Right ventricle myocardium superior (tissue), 1 donor: ENCODE measurements at places on chromosomes 1 and 21. TPM values are rescaled to one million over a fixed set of nuclear protein-coding genes. Genes with fewer than 3 reads are reported as not detected.

DNA sequence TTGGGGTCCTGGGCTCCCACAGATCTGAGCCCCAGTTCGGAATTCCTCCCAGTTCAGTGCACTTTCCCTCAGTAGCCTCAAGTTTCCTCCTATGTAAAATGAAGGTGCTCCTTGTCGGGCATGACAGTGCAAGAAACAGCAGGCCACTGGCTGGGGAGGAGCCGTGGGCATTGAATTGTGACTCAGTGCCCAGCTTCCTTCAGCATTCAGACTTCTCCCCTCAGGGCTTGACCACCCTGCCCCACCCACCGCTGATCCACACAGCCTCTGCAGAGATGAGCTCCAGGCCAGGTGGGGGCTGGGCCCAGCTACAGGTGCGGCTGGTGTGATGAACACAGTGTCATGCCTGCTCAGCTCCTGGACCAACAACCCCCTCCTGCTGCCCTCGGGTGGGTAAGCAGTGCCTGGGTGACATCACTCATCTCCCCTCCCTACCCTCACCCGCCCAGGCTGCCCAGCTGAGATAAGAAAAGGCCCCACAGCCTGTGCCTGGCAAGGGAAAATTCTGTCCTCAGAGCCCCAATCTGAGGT is 4.9 kb downstream of the MOB3C start:
- no peak for DNase-seq

DNA sequence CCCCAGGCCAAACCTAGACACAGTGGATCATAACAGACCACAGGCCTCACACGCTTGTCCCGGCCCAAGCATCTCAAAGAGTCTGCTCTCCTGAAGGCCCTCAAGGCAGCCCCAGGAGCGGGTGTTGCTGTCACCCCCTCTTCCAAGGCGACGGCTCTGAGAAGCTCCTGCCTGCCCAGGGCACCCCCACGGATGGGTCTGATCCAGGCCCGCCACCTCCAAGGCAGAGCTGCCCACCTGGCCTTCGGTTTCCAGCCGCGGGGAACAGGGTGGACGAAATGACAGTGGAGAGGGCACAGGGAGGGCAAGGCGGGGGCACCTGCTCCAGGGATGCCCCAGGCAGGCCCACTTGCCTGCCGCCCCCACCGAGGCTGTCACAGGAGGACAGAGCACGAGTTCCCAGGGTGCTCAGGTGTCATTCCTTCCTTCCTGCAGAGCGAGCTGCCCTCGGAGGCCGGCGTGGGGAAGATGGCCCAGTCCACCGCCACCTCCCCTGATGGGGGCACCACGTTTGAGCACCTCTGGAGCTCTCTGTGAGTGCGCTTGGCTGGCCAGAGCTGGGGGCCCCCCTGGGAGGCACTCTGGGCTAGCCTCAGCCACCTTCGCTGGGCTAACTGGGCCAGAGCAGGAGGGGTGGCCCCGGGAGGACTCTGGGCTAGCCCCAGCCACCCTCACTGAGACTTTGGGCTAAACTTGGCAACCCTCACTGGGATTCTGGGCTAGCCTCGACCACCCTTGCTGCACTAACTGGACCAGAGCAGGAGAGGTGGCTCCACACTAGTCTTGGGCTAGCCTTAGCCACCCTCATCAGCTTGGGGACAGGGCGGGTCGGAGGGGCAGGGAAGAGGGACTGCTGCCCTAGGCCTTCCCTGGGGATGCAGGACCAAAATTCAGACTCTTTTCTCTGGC is 29.8 kb downstream of the TP73 start:
- DNase-seq, result peak; percentile 24

GRCh38 chr1:96872757-96873156 is 151.2 kb downstream of the PTBP2 start:
- no peak for DNase-seq

GRCh38 chr1:7000720-7001119 is 215.5 kb downstream of the CAMTA1 start:
- DNase-seq, result no peak

DNA sequence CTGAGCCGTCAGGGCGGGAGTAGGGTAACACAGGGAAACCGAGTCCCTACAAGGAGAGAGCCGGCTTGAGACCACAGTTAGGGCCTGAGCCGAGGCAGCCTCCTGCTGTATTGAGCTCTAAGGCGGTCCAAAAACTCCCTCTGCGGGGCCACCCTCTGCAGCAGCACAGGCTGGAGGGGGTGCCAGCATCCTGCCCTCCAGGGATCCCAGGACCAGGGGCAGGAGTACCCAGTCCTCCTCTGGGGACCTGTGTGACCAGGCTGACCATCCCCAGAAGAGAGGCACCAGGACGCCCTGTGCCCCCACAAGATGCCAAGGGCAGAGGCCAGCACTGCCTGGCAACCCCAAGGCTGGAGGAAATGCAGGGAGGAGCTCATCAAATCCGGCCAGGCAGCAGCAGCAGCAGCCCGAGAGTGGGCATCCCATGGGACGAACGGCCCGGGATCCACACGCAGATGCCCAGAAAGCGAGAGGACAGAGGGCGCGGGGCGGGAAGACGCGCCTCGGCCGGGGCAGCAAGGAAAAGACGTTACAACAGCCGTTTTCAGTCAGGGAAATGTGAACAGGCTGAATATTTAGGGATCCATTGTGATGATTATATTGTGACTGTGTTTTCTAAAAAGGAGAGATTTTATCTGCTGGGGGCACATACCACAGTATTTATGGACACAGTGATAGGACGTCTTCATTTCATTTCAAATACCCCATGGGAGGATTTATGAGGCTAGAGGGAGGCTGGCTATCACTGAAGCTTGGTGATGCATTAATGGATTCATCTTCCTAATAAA is 57.1 kb upstream of the COL18A1 start:
- no peak for DNase-seq

DNA sequence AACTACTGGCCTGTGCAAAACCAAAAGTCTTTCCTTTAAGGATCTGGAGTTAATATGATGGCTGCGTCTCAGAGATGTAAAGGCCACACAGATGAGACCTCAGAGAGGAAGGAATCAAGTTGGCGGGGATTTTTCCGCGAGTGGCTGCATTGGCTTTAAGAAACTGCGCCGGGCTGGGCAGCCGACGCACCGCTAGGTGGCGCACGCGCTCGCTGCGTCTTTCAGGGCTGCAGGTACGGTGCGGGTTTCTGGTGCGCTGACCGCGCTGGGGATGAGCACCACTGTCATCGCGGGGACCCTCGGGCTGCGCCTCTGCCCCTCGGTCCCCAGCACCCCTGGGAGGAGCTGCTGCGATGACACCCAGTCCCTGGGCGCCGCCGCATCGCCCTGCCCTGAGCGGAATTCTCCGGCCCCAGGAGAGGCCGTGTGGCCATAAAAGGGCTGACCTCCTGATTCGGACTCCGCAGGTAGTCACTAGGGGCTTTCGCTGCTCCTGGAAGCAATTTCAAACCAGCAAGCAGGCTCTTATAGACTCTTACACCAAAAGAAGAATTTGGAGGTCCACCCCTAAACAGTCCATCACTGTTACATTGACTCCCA is 241.0 kb downstream of the KCNJ6 start:
- peak; percentile 79 for DNase-seq

DNA sequence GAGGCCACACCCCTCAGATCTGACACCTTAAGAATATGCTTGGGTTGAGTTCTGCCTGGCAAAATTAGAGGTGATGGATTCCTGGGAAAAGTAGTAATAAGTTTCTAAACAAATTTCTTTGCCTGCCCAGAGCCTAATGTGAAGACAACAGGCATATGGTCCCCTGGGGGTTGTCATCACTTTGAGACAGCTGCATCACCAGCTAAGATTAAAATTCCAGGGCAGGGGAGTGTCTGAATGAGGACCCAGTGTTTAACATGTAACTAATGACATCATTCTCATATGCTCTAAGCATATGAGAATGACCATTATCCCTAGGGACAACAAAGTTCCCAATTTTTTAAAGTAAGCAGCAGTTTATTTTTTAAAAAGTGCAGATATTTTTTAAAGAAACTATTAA is 432.2 kb downstream of the PCP4 start:
- no peak for DNase-seq

PARS2 gene
- total RNA-seq, result 4.0 TPM
